ENCODE measurements at places on chromosomes 5 and 9.

DNA sequence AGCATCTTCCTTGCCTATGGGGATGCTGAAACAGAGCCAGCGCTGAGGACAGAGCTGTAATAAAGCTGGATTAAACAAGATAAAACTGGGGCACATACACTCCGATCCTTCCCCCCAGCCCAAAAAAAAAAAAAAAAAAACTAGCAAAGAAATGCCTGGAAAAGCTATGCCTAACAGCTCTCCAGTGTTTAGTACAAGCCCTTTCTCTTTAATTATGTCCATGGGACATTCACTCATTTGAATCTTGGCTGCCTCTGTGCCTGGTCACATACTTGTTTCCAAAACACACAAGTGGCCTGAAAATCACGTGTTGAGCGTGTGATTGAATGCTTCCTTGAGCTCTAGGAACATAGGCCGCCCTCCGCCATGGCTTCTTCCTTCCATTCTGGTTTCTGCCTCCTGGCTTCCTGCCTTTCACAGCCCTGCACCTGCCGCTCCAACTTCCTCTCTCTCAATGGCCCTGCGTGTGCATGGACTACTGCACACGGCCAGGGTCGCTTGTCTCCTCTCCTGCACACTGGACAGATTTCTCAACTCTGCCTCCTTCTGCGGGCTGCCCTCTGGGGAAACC lies 111.0 kb upstream of the RETREG1 start:
- DNase-seq = no peak

DNA sequence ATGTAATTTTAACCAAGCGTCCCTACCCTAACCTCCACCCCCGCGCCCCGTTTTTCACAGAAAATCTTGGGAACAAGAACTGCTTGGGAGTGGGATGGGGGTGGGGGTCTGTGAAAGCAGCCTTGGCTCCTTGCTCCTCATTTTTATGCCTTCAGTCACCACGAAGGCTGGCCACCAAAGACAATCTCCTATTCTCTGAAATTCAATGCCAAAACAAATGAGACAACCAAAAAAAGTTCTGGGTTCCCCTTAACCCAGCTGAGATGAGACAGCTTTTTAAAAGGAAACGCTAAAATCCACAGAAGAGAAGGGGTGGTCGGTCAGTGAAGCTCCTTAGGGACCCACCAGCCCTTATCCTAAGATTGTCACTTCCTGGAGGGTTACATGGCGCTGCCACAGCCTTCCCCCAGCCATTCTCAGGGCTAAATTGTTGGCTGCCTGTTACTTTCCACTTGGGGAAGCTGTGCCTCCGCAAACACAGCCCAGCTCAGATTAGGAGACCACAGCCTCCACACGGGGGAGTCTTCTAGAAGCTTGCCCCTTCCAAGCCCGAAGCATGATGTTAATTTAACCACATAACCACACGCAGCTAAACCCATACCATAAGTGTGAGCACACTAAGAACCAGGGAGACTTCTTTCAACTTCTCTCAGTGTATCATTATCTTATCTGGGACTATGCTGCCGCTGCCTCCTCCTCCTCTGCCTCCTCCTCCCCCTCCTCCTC lies 136.3 kb downstream of the FOXD1 start:
- peak; percentile 67 for DNase-seq

DNA sequence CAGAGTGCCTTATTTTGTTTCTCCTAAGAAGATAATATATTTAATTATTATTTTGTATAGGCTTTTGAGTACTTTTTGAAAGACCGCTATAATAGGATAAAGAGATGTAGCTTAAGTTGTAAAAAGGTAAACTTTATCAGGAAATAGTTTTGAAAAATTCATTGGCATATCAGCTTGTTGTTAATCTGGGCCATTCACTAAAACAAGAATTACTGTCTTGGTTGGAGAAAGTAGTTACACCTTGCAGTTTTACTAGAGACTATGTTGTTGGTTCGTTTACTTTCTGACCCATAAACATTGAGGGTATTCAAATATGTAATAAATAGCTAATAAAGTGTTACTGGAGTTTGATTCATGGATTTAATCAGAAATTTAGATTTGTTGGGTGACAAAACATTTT lies 33.7 kb downstream of the TNPO1 start:
- DNase-seq = no peak

DNA sequence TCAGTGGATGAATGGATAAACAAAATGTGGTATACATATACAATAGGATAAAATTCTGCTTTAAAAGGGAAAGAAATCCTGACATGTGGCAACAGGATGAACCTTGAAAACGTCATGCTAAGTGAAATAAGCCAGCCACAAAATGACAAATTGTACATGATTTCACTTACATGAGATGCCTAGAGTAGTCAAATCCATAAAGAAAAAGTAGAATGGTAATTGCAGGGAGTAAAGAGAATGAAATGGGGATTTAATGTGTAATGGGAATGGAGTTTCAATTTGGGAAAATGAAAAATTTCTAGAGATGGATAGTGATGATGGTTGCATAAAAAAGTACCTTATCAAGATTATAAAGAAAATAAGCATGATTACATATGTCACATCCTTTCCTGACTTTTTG lies 1489.2 kb upstream of the C9orf72 start:
- DNase-seq = no peak

DNA sequence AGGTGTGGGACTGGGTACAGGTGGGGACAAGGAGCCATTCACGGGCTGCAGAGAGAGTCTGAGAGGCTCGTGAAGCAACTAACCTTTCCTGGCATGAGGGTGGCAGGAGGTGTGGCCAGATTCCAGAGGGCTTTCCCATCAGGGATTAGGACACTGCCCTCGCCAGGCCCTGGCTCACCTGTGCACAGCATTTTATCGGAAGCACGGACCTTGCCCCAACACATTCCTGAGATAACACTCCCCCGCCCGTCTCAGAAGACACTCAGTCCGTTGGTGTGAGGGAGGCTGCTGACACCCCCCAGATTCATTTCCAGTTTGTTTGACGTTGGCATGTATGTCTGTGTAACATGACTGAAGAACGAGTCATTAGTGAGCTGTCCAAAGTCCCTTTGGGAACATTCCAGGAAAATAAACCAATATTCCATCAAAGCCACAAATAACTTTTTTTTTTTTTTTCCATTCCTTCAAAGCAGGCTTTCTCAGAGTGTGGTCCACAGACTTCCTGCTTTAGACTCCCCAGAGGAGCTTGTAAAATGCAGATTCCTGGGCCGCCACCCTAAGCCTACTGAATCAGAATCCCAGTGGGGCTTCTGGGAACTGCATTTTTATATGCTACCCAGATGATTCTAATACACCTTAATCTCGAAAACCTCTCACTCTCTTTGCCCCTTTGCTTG lies 23.4 kb downstream of the WWC1 start:
- DNase-seq = peak; percentile 86

DNA sequence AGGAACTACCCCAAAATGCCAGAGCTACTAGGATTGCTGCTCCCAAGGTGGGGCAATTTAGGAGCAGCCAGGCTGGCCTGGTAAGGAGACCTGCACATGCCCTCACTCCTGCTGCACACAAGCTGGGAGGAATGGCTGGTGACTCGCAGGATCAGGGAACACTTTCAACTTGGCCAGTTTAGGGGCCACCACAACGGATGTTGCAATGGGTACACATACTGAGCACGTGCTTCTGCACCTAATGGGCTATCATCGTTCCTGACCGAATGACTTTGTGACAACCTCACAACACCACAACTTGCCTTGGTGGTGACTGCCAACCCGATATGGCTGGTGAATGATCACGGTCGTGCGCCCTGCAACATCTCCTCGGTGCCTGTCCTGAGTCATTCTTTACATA lies 172.0 kb downstream of the ROR2 start:
- DNase-seq = no peak

GRCh38 chr9:6590334-6590733 lies 55.2 kb downstream of the GLDC start:
- no peak for DNase-seq

DNA sequence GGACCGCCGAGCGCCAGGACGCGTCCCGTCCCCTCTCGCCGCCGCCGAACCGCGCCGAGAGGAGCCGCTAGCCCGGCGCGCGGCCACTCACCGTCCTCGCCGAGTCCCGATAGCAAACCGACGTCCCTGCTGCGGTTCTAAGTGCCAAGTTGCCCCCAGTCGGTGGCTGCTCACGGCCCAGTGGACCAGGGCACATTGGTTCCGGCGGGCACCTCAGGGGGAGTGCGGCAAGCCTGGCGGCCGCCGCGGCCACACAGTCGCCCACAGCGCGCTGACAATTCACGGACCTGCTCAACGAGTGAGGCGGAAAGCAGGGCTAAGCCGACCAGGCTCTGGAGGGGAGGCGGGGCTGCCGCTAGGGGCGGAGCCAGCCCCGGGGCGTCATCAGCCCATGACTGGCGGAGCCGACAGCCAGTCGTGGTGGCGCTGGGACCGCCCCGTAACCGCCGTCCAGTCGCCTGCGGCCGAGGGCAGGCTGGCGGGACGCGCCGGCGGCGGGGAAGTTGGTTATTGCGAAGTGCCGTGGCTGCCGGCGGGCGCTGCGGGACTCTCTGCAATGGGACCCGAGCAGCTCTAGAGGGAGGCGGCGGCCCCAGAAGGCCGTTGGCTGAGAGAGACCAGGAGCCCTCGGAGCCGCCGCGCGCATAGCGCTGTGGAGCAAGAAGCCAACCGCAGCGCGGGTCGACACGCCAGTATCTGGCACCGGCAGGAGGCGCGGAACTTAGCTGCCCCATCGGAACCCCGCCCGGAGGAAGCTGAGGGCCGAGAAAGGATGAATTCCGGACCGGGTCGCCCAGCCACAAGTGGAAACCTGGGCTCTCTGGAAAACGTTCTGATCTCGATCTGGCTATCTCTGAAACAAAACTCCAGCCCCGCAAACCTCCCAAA lies at the start of gene MARCHF3:
MARCHF3 (minus strand) TSS at position 300 of the 888 bp plus-strand sequence. CDS start 112,387 bp downstream, outside the sequence.
- DNase-seq = peak; percentile 64

- peak; percentile 90 for DNase-seq
Observed at GRCh38 chr5:61311836-61312808, 19.9 kb upstream of the ZSWIM6 start.

- no peak for DNase-seq
Observed at GRCh38 chr5:142784401-142784955, 14.3 kb downstream of the ARHGAP26 start.

DNA sequence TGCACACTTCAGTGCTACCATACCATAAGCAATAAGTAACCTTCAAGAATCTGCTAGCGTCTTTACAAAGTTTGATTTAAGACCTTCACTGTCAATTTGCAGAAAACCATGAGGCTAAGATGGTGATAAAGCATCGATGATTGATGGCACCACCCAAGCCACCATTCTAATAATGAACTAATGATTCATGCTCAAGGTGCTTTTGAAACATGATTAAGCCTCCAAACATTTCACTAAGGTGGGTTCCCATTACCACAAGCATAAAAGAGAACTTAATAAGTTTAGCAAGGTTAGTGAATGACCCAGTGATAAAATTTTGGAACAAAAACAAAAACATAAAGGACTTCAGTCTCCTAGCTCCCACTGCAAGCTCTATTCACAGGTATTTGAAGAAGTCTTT lies 214.7 kb downstream of the FBXL17 start:
- no peak for DNase-seq

- no peak for DNase-seq
Observed at GRCh38 chr5:82405618-82406204, 127.6 kb upstream of the RPS23 start.

- no peak for DNase-seq
Observed at GRCh38 chr5:140988100-140988499, 21.8 kb downstream of the PCDHAC2 start.

DNA sequence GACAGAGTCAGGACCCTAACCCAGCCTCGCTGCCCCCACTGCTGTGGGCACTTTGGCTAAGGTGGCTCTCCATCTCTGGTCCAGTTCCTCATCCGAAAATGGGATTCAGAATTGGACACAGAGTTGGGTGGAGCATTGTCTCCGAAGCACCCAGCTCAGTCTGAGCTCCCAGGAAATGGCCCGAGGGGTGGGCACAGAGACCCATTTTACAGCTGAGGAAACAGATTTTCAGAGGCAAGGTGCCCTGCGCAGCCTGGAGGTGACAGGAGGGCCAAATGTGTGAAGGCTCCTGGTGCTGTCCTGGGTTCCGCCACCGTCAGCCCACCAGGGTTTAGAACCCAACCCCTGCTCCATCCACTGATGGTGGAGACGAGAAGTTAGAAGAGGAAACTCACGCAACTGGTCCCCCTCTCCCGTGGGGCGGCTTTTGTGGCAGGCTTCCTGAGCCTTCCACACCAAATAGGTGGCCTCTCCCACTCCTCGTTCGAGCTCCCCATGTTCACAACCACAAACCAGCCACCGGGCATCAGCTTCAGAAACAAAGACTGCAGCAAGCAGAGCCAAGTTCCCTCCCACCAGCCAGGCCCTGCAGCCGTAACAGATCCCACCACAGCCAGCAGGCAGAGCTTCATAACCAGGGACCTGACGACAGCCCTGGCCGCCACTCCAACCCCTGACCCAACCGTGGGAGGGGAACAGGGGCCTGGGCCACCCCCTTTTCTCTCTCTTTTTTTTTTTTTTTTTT lies 90.9 kb upstream of the LMX1B start:
- DNase-seq = no peak

DNA sequence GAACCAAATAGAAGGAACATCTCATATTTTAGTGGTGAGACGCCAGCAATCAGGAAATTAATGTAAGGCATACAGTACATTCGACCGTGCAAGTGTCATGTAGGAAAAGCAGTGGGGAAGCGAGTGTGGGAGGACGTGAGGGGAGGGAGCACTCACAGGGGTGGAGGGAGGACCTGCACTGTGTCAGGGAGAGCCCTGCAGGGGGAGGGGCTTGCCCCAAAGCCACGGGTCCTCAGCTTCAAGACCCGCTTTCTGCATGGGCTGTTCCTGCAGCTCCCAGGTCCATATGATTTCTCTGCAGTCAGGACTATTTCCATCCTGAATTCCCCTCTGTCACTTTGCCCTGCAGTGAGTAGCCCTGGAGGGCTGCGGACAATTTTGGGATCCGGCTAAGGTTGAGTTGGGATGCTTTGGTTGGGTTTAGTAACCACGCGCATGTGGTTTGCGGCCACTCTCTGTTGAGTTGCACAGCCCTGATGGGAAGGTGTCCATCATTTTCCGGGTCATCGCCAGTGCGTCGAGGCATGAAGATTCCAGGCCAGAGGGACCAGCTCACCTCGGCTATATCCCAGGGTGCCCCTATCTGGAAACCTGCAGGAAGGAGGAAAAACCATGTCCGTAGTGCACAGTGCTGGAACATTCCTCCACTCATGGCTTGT lies 61.9 kb downstream of the IRX1 start:
- no peak for DNase-seq

DNA sequence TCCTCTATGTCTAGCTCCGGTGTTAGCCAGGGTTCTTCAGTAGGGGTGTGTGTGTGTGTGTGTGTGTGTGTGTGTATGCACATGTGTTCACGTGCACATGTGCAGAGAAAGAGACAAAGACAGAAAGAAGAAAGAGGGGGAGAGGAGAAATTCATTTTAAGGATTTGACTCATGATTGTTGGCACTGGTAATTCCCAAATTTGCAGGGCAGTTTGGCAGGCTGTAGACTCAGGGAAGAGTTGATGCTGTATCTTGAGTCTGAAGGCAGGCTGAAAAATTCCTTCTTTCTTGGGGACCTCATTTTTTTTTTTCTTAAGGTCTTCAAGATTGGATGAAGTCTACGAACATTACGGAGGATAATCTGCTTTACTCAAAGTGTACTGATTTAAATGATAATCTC lies 335.7 kb downstream of the NSG2 start:
- DNase-seq = no peak
